ENCODE measurements at places on chromosomes 2 and 18.

GRCh38 chr18:12014521-12015415 is 33.5 kb downstream of the IMPA2 start:
- no peak for DNase-seq

GRCh38 chr2:60303680-60304079 is 249.8 kb downstream of the BCL11A start:
- no peak for DNase-seq

- no peak for DNase-seq
Observed at GRCh38 chr2:16619576-16620245, 45.9 kb downstream of the CYRIA start.

GRCh38 chr2:216923706-216924105 is 63.8 kb upstream of the TNP1 start:
- DNase-seq: no peak

DNA sequence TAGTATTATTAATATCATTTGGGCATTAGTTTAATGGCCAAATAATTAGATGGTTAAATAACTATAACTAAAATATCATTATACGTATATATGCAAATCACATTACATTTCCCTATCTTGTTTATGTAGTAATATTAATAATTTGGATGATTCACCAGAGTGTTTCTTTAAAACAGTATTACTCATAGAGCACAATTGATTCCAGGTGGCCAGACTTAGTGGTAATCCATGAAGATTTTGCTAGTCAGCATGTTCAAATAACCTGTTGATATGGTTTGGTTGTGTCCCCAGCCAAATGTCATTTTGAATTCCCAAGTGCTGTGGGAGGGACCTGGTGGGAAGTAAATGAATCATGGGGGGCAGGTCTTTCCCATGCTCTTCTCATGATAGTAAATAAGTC is 782.3 kb downstream of the LRP1B start:
- DNase-seq: no peak

DNA sequence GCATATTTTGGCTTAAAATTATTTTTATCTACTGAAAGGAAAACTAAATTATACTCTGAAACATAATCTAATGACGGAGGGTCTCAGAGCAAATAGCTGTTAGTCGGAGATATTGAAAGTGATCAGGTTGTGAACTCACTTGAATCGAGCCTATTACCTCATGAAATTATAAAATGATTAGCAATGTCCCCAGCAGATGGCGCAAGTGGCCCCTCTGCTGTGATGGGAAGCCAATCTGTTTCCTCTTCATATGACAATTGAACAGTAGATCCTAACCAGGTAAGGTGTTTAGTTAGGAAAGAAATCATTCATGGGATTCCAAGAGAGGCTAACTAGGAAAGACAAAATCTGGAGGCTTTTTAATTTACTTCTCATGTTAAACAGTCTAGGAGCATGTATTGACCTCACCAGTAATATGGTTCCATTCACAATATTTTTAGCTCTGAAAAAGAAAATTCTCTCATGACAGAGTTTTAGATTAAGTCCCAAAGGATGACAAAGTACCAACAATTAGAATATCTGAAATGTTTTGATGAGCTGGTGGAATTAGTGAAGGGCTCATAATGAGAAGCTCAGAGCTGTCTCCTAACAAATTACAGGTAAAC is 29.9 kb upstream of the MPPE1 start:
- peak; percentile 75 for DNase-seq

DNA sequence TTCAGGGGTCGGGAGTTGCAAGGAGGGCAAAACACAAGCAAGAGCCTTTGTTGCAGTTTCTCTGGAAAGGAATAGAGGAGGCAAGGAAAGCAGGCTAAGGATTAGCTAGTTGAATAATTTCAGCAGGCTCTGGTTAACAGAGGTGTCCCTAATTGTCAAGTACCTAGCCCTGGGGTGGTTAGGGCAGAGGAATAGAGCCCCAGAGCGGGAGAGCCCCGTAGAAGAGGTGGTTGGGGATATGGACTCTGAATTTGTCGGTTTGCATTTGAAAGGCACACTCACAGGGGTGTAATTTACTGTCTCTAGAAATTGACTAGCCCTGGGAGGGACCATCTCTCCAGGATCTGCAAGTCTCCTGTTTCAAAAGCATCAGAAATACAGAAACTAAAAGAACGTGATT is 1030.2 kb downstream of the TMEM182 start:
- DNase-seq: no peak

DNA sequence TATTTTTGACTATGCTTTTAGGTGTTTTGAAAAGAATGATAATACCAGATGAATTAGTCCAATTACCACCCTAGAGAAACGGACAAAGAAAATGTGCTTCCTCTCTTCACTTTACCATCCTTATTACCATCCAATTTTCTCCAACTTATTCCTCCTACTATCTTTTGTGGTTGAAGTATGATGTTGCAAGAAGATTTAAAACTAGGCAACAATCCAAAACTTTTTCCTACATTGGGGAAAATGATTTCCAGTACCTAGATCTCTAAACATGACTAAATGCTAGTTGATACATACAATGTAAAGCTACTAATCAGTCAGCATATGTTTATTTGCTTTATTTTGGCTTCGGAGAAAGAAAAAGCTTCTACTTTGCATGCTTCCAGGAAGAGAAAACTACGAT is 355.0 kb upstream of the LYPD1 start:
- DNase-seq: no peak

GRCh38 chr2:106197878-106198277 is 3.8 kb upstream of the UXS1 start:
- DNase-seq: no peak

DNA sequence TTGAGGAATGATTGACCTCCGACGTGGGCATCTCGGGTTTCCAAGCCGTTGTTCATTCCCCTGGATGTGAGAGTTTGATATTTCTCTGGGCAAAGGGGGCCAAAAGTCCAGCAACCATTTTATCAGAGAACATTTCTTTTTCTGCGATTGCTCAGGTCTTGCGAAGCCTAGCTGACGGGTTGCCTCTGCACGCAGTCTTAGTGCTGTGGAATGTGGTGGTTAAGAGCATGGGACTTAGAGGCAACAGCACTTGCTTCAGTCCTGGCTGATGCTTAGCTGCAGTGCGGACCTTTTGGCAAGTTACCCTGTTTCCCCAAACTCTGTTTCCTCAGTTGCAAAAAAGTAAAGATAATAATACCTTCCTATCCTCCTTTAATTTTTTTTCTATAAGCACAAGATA is 45.0 kb downstream of the FAP start:
- no peak for DNase-seq

GRCh38 chr2:46537624-46538295 is 58.4 kb downstream of the TMEM247 start:
- DNase-seq: no peak

DNA sequence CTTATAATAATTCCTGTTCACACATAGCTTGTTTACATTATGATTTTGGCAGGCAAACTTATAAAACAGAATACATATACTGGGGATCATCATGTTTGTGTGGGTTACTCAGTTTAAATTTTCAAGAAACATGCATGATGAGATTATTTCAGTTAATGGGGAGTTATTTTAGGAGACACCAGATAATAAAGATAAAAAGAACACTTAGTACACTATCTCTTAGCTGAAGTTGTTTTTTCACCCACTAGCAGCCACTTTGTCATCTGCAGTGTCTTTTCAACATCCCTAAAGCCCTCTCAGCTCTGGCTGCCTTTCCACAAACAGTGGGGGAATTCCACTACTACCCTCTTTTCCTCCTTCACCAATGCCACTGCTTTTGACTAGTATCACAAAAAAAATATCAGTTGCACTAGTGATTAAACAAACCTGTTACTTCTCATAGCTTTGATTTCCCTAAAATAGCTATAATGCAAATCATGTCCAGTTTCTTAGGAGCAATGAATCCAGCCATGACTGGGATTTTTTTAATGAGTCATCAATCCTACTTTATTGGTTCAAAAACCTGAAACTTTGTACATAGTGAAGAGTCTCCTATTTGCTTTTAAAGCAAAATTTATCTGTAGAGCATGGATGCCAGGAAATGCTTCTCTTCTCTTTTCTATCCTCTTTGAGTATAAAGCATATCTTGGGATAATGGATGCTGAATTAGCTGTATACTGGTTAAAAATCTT is 156.7 kb upstream of the TFPI start:
- DNase-seq: no peak

DNA sequence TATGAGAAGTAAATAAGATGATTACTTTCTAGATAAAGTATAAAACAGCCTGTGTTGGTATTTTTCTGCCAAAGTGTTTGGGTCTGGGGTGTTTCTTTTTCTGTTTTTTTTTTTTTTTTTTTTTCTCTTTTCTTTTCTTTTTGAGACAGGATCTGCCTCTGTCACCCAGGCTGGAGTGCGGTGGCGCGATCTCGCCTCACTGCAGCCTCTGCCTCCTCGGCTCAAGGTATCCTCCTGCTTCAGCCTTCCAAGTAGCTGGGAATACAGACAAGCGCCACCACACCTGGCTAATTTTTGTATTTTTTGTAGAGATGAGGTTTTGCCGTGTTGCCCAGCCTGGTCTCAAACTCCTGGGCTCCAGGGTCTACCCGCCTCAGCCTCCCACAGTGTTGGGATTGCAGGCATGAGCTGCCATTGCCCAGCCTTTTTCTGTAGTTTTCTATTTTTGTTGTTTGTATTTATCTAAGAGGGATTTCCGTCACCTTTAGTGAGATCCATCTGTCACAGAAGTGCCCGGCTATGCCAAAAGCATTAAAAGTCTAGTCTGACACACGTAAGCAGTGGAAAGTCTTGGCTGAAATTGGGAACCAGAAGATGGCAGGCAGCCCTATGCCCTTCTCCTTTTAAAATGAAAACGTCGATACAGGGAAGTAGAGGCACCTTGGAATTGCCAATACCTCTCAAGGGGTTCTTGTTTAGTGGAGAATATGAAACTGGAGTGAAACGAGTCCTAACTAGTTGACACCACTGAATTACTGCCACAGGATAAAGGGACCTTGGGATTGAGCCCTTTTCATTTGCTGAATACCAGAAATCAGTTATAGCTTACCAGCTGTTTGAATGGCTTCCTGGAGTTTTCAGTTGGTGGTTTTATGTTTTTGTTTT is 14.0 kb downstream of the UGP2 start:
- no peak for DNase-seq

DNA sequence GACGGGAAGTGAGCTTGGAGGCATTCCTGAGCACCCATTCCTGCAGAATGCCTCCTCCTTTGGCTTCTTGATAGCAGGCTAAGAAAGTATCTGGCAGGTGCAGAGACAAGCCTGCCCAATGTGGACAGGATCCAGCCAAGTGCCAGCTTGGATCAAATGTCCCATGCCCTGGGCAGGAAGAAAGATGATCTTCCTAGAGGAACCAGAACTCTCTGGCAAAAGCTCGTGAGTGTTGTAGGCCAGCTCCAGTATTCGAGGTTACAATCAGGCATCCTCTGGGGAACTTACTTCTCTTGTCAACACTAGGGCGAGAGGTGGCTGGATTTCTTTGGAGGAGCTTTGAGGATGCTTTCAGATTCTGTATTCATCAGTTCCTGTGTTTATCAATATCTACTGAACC is 29.9 kb upstream of the PDIA6 start:
- no peak for DNase-seq

DNA sequence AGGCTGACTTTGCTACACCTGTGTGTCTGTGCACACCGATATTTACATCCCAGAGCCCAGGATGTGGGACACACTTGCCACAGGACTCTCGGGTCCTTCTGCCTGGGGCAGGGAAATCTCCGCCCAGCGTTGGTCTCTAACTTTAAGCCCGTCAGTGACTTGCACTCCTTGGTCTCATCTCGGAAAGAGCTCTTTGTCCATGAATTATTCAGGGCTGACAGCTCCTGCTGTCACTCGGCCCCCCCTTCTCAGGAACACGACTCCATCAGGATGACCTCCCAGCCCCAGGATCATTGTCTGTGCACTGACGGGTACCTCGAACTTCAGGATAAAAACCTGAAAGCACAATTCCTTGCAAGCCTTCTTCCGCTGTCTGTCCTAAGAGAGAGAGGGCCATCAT is 26.6 kb downstream of the PLB1 start:
- no peak for DNase-seq

DNA sequence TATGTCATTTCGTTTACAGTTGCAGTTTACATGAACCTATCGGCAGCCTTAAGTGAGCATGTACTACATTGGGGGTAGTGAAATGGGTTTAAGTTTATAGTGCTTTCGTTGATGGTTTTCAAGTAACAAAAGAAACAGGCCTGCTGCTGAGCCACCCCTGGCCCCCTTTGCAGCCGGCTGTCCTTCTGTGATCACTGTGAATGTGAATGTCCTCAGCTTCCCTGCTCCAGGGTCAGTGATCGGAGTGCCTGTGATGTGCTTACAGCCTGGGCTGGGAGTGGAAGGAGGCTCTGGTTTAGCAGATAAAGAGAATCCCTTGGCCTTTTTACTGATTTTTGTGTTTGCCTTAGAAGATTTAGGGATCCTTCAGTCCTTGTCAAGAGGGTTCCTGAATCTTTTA is 154.2 kb downstream of the FAM210A start:
- DNase-seq: no peak

DNA sequence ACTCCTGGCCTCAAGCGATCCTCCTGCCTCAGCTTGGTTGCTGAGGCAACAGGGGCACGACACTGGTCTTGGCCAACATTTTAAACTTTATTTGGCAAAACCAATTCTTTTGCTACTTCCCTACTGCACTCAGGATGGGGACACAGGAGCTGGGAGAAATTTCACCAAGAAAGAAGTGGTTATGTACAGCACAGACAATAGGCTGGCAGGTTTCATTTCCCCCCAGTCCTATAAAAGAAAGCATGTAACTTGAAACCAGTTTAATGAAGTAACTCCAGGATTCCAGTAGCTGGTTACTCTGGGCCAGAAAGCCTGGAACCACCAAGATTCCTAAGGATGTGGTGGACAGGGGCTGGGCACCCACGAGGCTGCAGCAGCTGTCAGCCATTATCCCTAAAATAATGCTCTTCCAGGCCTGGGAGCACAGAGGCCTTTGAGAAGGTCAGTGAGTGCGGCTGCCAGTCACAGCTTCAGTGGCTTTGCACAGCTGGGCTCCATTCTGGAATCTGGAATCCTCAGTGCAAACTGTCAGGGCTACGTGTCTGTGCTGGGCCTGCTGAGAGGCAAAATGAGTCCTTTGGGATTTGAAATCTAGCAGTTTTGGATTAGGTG is 142.3 kb upstream of the ITGA6 start:
- DNase-seq: no peak

DNA sequence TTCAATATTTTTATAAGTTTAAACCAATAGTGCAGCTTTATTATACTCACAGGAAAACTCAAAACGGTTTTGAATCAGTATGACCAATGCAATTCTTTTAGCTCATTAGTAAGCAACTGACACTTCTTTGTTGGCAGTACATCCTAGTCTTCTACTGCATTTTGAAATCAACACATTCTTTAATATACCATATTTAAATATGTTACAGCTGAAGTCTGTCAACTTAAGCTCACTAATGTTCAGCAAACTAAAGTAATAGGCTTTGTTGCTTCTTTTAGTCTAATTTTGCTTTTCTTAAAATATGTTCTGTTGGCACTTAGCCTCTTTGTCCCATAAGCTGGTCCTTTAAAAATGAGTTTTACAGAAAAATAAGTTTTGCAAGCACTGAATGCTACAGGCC is 55.4 kb upstream of the CCBE1 start:
- no peak for DNase-seq

- no peak for DNase-seq
Observed at GRCh38 chr2:45886171-45886663, 234.7 kb downstream of the PRKCE start.

- DNase-seq: no peak
Observed at GRCh38 chr2:198314559-198315153, 510.3 kb downstream of the PLCL1 start.

- no peak for DNase-seq
Observed at GRCh38 chr2:207473931-207474235, 55.9 kb upstream of the CREB1 start.

GRCh38 chr18:52933356-52933755 is 593.4 kb downstream of the DCC start:
- DNase-seq: no peak
